ENCODE measurements at places on chromosomes 11 and 22.
A peak's percentile ranks its signal among the peaks of the same experiment; 100 is the strongest.

DNA sequence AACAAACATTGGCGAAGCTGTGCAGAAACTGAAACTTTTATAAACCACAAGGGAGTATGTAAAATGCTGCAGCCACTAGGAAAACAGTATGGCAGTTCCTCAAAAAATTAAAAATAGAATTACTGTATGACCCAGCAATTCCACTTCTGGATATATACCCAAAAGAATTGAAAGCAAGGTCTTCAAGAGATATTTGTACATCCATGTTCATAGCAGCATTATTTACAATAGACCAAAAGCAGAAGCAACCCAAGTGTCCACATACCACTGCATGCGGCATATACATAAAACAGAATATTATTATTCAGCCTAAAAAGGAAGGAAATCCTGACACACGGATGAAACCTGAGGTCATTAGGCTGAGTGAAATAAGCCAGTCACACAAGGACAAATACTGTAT, 85.8 kb downstream of the RELT start:
- no peak for DNase-seq

DNA sequence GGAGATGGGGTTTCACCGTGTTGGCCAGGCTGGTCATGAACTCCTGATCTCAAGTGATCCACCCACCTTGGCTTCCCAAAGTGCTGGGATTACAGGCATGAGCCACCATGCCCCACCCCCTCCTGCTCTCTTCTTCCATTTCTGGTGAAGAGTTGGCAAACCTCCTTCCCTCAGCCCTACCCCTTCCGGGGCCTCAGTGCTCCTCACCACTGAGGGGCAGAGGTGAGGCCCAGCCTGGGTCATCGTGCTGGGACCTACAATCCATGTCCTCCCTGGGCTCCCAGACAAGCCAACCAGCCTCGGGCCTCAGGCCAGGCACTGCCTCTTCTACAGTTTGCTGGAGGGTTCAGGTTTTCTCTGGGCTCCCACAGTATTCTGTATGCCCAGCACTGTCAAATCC, 14.8 kb upstream of the TPBGL start:
- DNase-seq: no peak

GRCh38 chr22:38448945-38449745, 5.9 kb downstream of the KCNJ4 start:
- no peak for DNase-seq

- DNase-seq: no peak
Observed at GRCh38 chr22:37383341-37383740, 43.9 kb downstream of the ELFN2 start.

- peak; percentile 75 for DNase-seq
Observed at GRCh38 chr22:38755155-38755910, 465 bp downstream of the SUN2 start.

GRCh38 chr11:88384004-88384668, 46.6 kb upstream of the CTSC start:
- DNase-seq: peak; percentile 51

GRCh38 chr11:86103808-86104207, 34.9 kb upstream of the PICALM start:
- peak; percentile 6 for DNase-seq

- DNase-seq: no peak
Observed at GRCh38 chr11:46692450-46692849, 8.0 kb downstream of the ARHGAP1 start.

GRCh38 chr11:86141727-86142126, 72.8 kb upstream of the PICALM start:
- no peak for DNase-seq

GRCh38 chr22:22348127-22348814, 103.7 kb downstream of the VPREB1 start:
- DNase-seq: no peak

GRCh38 chr11:10401256-10401655, 53.8 kb upstream of the AMPD3 start:
- DNase-seq: no peak

- DNase-seq: no peak
Observed at GRCh38 chr11:41789376-41789775, 329.9 kb upstream of the LRRC4C start.

DNA sequence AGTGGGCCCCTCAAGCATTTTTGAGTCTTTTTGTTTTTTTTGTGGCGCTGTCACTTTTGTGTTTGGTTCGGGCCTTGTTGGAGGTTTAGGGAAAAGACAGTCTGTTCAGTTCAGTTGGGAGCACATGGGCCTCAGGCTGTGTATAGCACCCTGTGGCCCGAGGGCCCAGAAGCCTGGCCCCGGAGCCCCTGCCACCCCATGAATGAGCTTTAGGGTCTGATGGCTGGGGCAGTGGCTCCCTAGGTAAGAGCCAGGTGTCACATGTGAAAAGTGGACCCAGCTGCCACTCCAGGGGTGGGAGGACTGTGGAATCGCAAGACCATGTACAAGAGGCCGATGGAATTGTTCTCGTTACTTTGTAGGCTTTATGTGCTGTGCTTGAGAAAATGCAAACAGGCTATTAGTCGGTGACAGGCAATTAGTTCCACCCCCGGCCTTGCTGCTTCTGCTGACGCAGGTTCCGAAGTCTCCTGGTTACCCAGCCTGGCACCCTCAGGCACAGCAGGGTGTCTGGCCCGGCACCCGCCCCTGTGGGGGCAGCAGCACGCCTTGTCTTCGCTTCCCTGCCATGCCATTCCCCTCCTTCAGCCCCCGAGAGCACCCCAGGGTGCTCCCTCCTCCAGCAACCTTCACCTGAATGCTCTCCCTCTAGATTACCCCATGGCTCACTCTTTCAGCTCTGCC, 38.2 kb upstream of the PARVG start:
- no peak for DNase-seq

DNA sequence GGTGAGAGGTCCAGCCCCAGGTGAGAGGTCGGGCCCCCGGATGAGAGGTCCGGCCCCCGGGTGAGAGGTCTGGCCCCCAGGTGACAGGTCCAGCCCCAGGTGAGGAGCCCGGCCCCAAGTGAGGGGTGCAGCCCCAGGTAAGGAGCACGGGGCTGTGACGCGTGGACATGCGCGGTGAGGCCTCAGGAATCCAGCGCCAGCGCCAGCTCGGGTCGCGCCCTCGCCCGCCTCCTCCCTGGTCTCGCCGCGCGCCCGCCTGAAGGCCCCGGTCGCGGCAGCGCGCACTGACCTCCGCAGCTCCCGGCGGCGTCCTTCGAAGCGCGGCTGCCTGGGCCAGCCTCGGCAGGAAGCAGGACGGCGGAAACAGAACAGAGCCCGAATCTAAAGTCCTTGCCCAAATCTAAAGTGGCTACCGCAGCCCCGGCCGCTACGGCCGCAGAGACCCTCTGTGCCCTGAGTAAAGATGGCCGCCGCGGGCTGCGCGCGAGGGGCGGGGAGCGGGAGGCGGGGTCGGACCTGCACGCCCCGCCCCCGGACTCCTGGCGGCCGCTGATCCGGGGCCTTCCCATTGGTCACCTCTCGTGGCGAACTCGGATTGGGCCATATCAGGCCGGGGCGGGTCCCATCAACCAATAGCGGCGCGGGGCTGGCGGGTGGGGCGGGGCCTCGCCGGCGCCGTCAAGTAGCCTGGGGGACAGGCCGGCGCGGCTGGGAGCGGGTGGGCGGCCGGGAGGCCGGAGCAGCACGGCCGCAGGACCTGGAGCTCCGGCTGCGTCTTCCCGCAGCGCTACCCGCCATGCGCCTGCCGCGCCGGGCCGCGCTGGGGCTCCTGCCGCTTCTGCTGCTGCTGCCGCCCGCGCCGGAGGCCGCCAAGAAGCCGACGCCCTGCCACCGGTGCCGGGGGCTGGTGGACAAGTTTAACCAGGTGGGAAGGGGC, at the start of the genes ALG12 and CRELD2:
ALG12 (minus strand) TSS at position 465 of the 937 bp plus-strand sequence. CDS start 4,673 bp downstream, outside the sequence.
CRELD2 (plus strand) TSS at position 661 of the 937 bp plus-strand sequence; CDS start at position 797, 136 bp downstream.
- DNase-seq: peak; percentile 97

GRCh38 chr11:15526032-15526431, 411.3 kb downstream of the INSC start:
- DNase-seq: no peak

GRCh38 chr11:17703951-17704350, 15.4 kb upstream of the MYOD1 start:
- no peak for DNase-seq

- DNase-seq: no peak
Observed at GRCh38 chr11:65854852-65855837, 2.8 kb downstream of the CFL1 start.

DNA sequence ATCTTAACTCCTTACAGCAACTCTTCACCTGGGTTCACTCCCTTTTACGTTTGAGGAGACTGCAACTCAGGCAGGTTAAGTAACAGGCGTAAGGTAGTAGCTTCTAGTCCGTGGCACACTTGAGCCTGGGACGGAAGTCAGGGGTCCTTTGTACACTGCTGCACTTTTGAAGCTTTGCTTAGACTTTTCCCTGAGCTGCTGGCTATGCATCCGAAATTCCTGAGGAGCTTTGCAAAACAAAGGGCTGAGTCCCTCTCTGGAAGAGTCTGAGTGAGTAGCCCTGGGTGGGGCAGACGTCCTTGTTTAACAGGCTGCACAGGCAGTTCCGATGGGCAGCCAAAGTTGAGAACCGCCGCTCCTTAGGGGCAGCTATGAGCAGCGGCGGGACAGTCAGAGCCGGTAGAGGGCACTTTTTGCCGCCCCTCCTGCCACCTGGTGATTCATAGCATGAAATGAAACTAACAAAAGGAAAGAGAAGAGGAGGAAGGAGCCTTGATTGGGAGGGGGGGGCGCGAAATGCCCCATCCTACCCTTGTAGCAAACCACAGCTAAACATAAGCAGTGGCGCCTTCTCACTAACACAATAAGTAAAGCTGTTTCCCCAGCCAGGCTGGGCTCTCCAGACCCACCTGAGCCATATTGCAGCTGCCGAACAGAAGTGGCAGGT, 1.4 kb downstream of the TMEM109 start:
- peak; percentile 56 for DNase-seq

DNA sequence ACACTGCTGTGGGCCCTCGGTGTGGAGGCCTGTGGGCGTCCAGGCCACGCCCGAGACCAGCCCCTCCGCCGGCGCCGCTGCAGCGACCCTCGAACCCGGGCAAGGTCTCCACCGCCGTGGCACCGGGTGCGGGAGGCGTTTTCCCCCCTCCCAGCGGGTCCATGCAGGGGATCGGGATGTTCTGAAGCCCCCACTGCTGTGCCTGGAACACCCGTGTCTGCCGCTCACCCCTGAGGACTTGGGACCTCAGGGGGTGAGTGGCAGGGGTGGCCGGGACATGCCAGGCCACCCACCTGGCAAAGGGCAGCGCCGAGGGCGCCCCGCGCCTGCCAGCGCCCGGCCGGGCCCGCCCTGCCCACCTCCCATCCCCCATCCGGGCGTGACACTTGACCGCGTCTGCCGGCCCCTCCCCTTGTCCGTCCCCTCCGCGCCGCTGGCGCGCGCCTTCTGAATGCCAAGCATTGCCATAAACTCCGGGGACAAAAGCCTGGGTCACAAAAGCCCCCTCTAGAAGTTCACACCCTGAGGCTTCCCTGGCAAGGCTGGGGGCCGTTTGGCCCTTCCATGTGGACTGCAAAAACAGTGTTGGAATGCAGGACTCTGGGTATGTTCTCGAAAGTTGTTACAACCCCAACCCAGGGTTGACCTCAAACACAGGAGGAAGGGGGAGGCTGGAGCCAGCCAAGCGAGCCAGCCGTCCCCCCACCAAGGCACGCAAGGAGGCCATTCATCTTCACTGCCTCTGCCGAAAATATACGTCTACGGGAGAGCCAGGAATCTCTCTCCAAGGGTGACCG, 819 bp upstream of the KCNQ1OT1 start:
- no peak for DNase-seq

- DNase-seq: no peak
Observed at GRCh38 chr22:38215156-38216038, 13.6 kb downstream of the MAFF start.

DNA sequence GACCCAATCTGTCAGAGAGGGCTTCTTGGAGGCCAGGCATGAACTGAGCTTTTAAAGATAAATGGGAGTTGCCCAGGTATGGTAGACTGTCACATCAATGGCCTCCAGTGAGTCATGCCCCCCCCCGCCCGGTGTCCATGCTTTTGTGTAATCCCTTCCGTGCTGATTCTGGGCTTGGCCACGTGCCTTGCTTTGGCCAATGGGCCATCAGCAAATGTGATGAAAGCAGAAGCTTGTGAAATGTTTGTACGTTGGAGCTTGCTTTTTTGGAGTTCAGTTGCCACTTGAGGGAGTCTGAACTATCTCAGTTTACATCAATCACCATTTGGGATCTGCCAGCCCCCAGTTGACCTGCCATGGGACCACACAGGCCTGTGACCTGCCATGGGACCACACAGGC, 4.3 kb upstream of the THY1 start:
- DNase-seq: no peak

- no peak for DNase-seq
Observed at GRCh38 chr22:40517631-40518030, 118.9 kb downstream of the MRTFA start.

DNA sequence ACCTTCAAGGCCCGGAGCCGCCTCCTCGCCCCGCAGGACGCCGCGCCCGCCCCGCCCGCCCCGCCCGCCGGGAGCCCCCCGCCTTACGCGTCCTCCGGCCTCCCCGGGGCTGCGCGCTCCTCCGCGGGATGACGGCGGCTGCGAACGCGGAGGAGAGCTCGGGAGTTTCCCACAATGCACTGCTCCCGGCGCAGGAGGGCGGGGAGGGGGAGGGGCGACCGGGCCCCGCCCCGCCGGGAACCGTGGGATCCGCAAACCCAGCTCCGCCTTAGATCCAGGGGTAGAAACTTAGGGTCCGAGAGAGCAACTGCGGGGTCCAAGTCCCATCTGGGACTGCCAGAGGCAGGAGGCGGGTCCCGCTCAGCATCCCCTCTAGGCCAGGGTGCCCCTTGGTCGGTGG, at the start of gene CEND1:
CEND1 (minus strand) TSS at position 148 of the 400 bp plus-strand sequence. CDS start 1,514 bp downstream, outside the sequence.
- DNase-seq: no peak

DNA sequence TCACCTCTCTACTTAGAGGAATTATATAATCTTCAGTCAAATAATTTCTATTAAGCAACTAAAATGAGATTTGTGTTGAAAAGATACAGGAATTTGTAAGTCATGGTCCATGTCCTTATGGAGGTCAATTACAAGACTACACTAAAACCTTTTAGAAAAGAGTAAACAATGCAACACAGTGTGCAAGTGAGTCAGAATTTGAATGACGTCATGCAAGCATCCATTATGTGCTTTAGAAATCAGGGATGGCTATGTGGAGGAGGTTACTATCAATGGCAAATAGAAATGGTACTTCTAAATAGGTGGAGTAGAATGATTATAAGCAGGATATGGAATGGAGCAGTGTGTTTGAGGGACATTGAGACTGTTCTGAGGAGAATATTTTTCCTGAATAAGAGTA, 16.6 kb downstream of the OR10D3 start:
- DNase-seq: peak; percentile 63

DNA sequence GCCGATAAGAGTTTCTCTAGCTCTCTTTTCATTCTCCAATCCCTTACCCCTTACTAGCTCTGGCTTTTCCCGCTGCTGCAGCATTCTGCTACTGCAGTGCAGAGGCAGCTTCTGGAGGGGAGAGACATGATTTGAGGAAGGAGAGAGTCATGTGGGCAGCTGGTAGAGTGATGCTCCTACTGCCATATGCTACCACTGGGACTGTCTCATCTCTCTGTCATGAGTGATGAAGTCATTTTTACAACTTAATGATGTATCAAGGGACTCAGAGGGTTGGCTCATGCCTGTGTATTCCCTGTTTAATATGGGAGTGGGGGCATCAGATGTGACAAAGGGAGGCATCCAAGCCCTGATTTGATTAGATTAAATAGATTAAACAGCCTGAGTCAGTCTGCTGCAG, 11.3 kb downstream of the SLC17A6 start:
- no peak for DNase-seq

Measured in HCEC 1CT (cell line).